Stimulated activated CD4-positive, alpha-beta T cell treated with anti-CD3 and anti-CD28 coated beads, Interleukin-4, amount 100 ng/mL, for 1 hour (primary cell): ENCODE measurements at places on chromosomes 5 and 9.
A peak's percentile ranks its signal among the peaks of the same experiment; 100 is the strongest.

DNA sequence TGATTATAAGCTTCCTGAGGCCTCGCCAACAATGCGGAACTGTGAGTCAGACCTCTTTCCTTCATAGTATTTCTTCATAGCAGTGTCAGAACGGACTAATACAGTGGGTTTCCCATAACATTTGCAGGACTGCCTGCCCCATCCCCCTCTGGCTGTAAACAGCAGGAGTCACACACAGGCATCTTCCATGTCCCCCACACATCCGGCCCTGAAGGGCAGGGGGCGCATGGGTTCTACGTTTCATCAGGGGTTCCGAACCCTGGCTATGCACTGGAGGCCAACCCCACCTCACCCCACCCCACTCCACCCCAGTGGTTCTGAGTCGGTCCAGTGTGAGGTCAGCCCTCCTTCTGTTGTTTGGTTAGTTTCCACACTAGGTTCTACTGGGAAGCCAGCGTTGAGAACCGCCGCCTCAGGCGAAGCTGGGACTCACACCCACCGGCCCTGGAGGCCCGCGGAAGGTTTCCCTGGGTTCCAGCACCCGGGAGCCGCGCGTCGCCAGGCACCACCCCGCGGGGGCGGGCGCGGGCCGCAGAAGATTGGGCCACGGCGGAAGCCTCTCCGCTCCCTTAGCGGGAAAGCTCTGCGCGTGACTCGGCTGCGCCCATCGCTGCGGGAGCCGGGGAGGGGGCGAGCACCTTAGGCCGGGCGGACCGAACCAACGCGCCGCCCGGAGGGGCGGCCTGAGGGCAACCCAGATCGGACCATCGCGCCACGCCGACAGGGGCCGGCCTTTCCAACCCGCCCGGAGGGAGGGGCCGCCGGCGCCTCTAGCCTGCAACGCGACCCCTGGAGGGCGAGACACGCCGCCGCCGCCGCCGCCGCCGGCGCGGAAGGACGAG lies at the start of gene RUSC2:
RUSC2 (plus strand) TSS at position 799 of the 842 bp plus-strand sequence. CDS start 56,411 bp downstream, outside the sequence.
- peak; percentile 47 for DNase-seq

DNA sequence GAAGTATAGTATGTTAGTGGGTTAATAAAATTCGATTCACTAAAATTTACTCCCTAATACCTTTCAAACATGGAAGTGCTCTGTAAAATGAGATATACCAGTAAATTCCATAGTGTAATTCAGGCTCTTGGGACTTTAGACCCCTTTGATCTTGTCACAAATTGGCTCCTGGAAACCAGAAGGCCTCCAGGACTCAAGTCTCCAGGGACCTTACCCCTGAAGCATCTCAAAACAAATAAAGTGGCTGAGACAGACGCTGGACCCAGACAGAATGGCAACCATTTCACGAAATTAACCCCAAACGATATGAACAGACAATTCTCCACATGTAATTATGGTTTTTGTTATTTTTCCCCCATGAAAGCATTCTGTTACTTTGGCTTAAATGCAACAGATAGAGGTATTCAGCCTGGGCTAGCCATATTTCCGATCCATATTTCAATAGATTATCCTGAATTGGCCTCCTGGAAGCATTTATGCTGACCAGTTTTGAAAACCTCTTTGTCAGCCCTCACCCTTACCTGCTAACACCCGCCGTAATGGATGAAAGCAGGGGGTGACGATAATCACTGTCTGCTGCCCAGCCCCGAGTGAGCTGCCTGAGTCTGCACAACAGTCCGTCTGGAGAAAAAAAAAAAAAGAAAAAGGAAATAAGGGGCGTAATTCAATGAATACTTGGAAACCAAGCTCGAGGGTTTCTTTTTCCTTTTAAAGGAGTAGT lies 34.1 kb upstream of the EFNA5 start:
- DNase-seq: no peak

DNA sequence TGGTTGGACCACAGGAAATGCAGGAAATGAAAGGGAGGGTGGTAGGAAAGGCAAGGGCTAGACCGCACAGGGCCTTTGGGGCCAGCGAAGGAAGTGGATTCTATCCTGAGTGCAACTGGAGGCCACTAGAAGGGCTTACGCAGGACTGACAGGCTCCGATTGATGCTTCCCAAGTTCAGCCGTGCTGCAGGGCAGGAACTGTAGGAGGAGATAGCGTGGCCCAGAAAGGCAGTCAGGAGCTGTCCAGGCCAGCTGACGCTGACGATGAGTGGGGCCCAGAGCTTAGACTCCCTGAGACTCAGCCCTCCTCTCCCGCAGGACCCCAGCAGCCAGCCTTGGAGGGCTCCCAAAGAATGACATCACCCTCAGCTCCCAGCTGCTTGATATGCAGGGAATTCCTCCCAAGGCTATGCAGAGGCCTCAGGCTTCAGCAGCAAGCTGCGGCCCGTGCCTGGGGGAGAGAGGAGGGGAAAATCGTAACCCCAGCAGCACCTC lies 48.8 kb downstream of the KCNIP1 start:
- DNase-seq: no peak

DNA sequence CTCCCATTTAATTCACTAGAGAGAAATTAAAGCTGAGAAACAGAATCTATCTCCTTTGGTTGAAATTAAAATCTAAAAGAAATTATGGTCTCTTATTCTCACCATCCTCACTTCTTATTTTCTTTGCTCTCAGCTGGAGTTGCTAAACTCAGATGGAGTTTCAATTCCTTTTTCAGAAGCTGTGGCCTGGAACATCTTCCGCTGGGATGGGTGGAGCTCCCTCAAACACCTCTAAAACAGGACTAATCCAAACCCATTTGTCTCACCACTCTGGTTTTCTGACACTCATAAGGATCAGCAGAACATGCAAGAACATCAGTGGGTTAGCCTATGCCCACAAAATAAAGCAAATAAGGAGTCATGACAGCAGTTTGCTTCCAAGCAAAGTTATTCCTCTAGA lies 39.6 kb upstream of the CEP78 start:
- no peak for DNase-seq

GRCh38 chr5:3116366-3116765 lies 364.9 kb upstream of the IRX2 start:
- no peak for DNase-seq

DNA sequence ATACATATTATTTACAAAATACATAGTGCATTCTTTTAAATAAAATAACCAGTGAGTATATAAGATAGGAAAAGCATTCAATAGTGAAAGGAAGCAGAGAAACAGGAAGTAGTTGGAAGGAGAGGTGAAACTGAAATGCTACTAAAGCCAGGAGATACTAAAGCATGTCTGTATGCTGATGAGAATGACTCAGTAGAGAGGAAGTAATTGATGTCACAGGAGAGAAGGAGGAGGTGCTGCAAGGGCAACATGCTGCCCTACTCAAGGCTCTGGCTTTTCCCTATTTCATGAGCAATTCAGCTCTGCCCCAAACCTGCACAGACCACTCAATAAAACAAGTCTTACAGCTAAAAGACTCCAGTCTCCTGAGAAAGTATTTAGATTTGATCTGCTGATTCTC lies 108.5 kb upstream of the TXNDC8 start:
- DNase-seq: no peak

GRCh38 chr5:127907907-127908306 lies 175.7 kb upstream of the SLC12A2 start:
- DNase-seq: no peak

DNA sequence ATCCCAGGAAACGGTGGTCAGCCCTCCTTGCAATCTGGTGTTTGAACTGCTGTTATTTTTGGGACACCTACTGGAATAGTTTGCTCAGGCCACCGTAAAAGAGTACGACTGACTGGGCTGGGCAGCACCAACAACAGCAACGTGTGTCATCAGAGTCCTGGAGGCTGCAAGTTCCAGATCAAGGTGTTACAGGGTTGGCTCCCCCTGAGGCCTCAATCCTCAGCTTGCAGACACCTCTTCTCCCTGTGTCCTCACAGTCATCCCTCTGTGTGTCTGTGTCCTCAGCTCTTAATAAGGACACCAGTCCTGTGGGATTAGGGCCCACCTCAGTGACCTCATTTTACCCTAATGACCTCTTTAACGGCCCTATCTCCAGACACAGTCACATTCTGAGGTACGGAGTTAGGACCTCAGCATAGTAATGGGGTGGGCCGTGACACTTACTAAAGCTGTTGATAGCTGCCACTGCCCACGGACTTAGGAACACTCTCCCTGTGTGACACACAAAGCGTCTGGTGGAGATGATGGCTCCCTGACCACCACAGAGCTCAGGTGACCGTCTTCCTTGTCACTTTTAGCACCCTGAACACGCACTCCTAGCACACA lies 16.8 kb downstream of the GLT6D1 start:
- DNase-seq: no peak

GRCh38 chr9:137426018-137426681 lies 3.0 kb downstream of the NOXA1 start:
- no peak for DNase-seq

DNA sequence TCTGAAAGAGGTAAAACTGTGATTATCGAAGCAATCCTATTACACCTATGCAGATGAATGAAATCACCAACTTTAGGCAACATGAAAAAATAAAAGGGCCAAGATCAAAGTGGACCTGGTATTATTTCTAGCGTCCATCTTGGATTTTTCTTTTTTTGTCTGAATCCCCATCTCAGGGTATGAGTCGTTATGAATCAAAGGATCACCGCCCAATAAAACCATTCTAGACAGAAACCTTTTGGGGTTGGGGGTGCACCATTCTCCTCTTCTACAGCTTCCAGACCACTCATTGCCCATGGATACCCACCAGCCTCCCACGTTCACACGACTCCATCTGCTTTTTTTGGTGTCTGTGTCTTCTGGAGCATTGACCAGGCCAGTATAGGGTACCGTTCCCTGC lies 33.4 kb downstream of the MAP1B start:
- no peak for DNase-seq

- DNase-seq: no peak
These were observed 40.6 kb downstream of the ZNF883 start for GRCh38 chr9:112971415-112971814.

GRCh38 chr5:138216799-138217198 lies 3.7 kb upstream of the CDC23 start:
- DNase-seq: no peak

- DNase-seq: no peak
These were observed 1.1 kb upstream of the PROB1 start for GRCh38 chr5:139395844-139396640.

GRCh38 chr9:38036359-38037084 lies 32.5 kb downstream of the SHB start:
- no peak for DNase-seq

DNA sequence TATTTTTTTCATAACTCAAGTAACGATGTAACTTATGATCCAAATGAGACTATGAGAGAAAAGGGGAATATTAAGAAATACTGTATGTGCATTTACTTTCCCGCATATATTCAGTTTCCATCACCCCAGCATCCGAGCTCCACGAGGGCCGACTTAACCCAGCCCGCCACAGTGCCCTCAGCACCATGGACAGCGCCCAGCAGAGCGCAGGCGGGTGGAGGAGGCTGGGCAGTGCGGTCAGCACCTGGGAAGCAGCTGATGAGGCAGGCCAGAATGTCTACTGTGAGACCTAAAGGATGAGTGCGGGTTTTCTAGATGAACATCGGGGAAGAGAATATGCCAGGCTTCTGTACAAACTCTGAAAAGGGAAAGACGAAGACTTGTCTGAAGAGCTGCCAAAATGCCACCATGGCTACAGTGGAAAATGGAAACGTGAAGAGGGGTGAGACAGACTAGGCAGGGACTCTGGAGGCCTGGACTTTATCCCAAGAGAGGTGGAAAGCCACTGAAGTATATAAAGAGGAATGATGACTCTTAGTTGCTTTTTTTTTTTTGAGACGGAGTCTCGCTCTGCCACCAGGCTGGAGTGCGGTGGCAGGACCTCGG lies 34.5 kb upstream of the MED27 start:
- DNase-seq: peak; percentile 45

- no peak for DNase-seq
These were observed 63.1 kb downstream of the DOCK8 start for GRCh38 chr9:277601-278295.

GRCh38 chr5:174625591-174626350 lies 98.6 kb upstream of the MSX2 start:
- no peak for DNase-seq

- no peak for DNase-seq
These were observed 155.9 kb downstream of the MAT2B start for GRCh38 chr5:163661360-163661759.

DNA sequence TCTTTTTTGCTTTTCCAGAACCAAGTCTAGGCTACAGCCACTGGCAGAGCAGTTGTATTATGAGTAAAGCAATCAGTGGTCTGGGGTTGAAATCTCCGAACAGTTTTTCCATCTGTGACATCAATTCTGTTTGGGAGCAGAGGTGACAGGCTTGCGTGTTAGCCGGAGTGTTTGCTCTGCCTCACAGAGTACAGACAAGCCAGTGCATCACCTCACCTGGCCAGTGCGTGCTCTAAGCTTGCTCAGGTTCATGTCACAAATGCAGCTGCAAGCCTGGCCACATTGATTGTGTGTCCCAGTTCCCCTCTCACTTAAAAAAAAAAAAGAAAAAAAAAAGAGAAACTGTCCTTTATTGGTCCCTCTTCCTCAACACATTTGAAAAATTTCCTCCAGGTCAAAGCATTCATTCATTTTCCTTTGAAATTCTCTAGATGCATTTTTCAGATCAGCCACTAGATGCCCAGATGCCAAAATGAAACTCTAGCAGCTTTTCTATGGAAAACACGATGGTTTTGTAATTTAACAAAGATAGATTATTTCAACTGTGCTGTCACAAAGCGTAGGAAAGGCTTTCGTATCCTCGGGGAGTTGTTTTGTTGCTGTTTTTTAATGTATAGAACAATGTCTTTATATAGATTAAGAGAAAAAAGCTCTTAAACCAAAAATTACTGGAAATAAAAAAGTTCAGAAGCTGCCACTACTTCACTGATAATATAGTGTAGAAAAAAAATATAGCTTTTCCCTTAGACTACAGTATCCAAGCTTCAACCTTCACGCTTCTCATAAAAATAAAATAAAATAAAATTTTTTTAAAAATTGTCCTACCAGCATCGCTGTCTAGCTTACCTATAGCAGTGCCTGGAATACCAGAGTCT lies 585.5 kb downstream of the TLE1 start:
- no peak for DNase-seq

DNA sequence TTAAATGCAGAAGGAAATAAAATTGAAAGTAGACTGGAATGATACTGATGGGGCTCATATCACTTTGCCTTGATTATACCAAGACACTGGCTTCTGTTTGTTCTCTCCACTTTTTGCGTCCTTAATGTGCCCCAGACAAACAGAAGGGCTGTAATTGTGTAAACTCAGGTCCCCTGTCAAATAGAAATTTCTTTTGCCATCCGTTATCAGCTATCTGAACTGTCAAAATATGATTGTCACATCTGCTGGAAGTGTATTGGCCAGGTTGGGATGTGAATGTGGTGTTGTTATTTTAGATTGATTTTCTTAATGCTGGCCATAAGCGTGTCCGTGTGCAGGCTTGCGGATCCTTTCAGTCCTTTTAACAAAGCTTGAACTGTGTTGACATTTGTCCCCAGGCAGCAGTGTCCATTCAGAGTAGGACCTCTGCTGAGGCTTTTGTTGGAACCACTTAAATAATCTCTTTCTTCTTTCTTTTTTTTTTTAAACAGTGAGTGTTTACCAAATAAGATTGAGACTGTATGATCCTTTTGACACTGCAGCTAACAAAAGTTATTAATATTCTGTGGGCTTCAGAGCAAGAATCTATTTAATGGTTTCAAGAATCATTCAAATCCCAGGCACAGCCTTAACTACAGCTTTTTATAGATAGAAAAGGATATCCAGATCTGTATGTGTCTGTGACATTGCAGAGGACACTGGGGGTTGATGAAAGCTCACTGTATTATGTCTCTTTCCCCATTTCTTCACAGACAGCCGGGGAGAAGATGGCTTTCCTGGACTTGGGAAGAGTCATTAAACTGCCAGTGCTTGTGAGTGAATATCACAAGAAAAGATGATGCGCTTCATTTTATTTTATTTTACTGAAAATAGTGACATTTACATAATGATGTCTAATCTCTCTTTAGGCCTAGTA lies 171.7 kb downstream of the ZNF608 start:
- no peak for DNase-seq
